ENCODE measurements at places on chromosomes 6 and 20. TPM values are rescaled to one million over a fixed set of nuclear protein-coding genes. Genes with fewer than 3 reads are reported as not detected.

The SLC35D3 gene
- total RNA-seq = not detected

The ME1 gene
- total RNA-seq = 48.9 TPM

The SH3BGRL2 gene
- total RNA-seq = 7.2 TPM

The DEFB124 gene
- not detected for total RNA-seq

The HBS1L gene
- 178 TPM for total RNA-seq

The C6orf163 gene
- 0.59 TPM for total RNA-seq

The GNAS-AS1 gene
- 0.89 TPM for total RNA-seq

The TRIM31 gene
- total RNA-seq = not detected

The EGFL8 gene
- total RNA-seq = 1.4 TPM

The DDO gene
- 0.23 TPM for total RNA-seq

The CLDN20 gene
- not detected for total RNA-seq

The LMBRD1 gene
- 30.6 TPM for total RNA-seq

The WFDC2 gene
- total RNA-seq = not detected

The PSMB9 gene
- 11.6 TPM for total RNA-seq

The ADTRP gene
- total RNA-seq = 4.9 TPM

The CST1 gene
- not detected for total RNA-seq

The HLA-DQB1 gene
- not detected for total RNA-seq

The VSTM2L gene
- 1.8 TPM for total RNA-seq

The SCRT2 gene
- total RNA-seq = not detected

The FAM162B gene
- not detected for total RNA-seq

The LAMA5 gene
- total RNA-seq = 6.5 TPM

The PPP1R16B gene
- 0.30 TPM for total RNA-seq

The TNXB gene
- 0.89 TPM for total RNA-seq

The NCOA6 gene
- 3.3 TPM for total RNA-seq

The CPNE5 gene
- 0.30 TPM for total RNA-seq

The TUBB2B gene
- total RNA-seq = 18.3 TPM

The TRIM15 gene
- not detected for total RNA-seq

The SIRPB1 gene
- 2.1 TPM for total RNA-seq

The OXT gene
- not detected for total RNA-seq

The LAMP5 gene
- not detected for total RNA-seq

The HLA-DRB1 gene
- not detected for total RNA-seq

The TCF19 gene
- 8.6 TPM for total RNA-seq

The ADGRF1 gene
- not detected for total RNA-seq

The HLA-DMB gene
- not detected for total RNA-seq

The COX4I2 gene
- not detected for total RNA-seq

The PRR18 gene
- not detected for total RNA-seq

The KHDRBS2 gene
- not detected for total RNA-seq

The TMEM244 gene
- not detected for total RNA-seq

The SLX4IP gene
- total RNA-seq = 3.5 TPM

The TCF21 gene
- 1.4 TPM for total RNA-seq

The LCA5 gene
- total RNA-seq = 5.2 TPM

The EEF1A2 gene
- total RNA-seq = 3.9 TPM

The EEF1A1 gene
- total RNA-seq = 20,106 TPM

The CLVS2 gene
- under 0.01 TPM for total RNA-seq

The TRIM40 gene
- not detected for total RNA-seq

The ECT2L gene
- not detected for total RNA-seq

The PRRT1 gene
- 0.09 TPM for total RNA-seq

The ANKS1A gene
- 15.7 TPM for total RNA-seq

The HLA-DQA1 gene
- total RNA-seq = not detected

The AURKA gene
- total RNA-seq = 4.8 TPM

The BPIFB2 gene
- total RNA-seq = not detected

The TPMT gene
- total RNA-seq = 24.0 TPM

The KATNA1 gene
- 32.5 TPM for total RNA-seq

The CYP24A1 gene
- not detected for total RNA-seq

The ZSCAN23 gene
- 7.4 TPM for total RNA-seq

The HMGCLL1 gene
- total RNA-seq = not detected
